Activated naive CD8-positive, alpha-beta T cell treated with anti-CD3 and anti-CD28 coated beads, Interleukin-2, amount 10 ng/mL, durations not matched to agents 7 days and 5 days (primary cell): ENCODE measurements at places on chromosomes 7 and 10. TPM values are rescaled to one million over a fixed set of nuclear protein-coding genes. Genes with fewer than 3 reads are reported as not detected.

Gene ADCY1
- total RNA-seq = 0.14 TPM

DNA sequence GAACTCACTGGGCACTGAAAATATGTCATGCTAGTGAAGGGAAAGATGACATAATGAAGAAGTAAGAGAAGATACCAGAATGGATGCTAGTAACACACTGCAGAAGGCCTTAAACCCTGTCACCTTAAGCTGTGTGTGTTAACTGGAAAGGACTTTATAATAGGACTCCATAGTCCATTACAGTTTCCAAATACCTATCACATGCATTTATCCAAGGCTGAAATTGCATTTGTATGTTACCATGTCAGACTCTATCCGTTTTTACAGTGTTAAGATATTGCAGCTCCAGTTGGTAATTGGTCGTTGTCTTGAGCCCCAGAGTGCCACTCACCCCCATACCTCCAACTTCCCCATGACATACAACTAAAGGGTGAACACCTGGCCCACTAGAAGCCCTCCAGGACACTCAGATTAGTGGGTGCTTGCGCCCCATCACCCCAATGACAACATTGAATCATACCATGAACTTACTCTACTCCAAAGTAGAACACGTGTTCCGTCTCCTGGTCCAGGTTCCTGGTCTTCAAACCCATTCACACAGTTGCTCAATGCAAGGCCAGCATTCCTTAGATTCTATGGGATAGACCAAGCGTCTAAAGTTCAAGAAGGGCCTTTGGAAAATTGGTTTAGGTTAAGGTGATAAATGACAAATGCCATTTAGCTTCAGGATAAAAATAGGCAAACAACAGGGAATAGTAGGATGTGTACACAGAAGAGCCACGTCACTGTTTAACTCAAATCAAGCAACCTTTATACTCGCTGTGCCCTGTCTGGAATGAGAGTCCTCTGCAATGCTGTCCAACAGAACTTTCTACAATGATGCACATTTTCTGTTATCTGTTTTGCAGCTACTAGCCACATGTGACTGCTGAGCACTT lies 2.1 kb upstream of the RAPGEF5 start:
- peaks cover 39% of the 10 kb centered on the region for H3K27me3 ChIP-seq
- H3K27ac ChIP-seq = no peak overlapping the region
- peaks cover 3% of the 10 kb centered on the region for H3K4me1 ChIP-seq
- DNase-seq = no peak
- no peaks in the 10 kb centered on the region for H3K36me3 ChIP-seq

GRCh38 chr7:154905146-154905545 lies 97.8 kb downstream of the PAXIP1 start:
- H3K27ac ChIP-seq = no peak overlapping the region
- DNase-seq = no peak
- H3K36me3 ChIP-seq = no peaks in the 10 kb centered on the region
- H3K4me3 ChIP-seq = no peak overlapping the region

- no peaks in the 10 kb centered on the region for H3K27me3 ChIP-seq
- no peak overlapping the region for H3K27ac ChIP-seq
- H3K4me3 ChIP-seq = no peak overlapping the region
- H3K36me3 ChIP-seq = no peaks in the 10 kb centered on the region
- no peaks in the 10 kb centered on the region for H3K4me1 ChIP-seq
Measured at GRCh38 chr7:52482076-52482475, 553.4 kb upstream of the POM121L12 start.

- no peaks in the 10 kb centered on the region for H3K36me3 ChIP-seq
- no peaks in the 10 kb centered on the region for H3K4me1 ChIP-seq
- H3K27me3 ChIP-seq = no peaks in the 10 kb centered on the region
- DNase-seq = no peak
Measured at GRCh38 chr7:78734626-78735025, 718.8 kb downstream of the MAGI2 start.

GRCh38 chr7:101869026-101869900 lies 51.8 kb downstream of the CUX1 start:
- H3K27me3 ChIP-seq = no peaks in the 10 kb centered on the region
- H3K36me3 ChIP-seq = no peaks in the 10 kb centered on the region
- DNase-seq = no peak
- H3K4me3 ChIP-seq = no peak overlapping the region
- H3K27ac ChIP-seq = no peak overlapping the region
- H3K4me1 ChIP-seq = peaks cover 1% of the 10 kb centered on the region

Gene PTER
- total RNA-seq = 19.8 TPM

DNA sequence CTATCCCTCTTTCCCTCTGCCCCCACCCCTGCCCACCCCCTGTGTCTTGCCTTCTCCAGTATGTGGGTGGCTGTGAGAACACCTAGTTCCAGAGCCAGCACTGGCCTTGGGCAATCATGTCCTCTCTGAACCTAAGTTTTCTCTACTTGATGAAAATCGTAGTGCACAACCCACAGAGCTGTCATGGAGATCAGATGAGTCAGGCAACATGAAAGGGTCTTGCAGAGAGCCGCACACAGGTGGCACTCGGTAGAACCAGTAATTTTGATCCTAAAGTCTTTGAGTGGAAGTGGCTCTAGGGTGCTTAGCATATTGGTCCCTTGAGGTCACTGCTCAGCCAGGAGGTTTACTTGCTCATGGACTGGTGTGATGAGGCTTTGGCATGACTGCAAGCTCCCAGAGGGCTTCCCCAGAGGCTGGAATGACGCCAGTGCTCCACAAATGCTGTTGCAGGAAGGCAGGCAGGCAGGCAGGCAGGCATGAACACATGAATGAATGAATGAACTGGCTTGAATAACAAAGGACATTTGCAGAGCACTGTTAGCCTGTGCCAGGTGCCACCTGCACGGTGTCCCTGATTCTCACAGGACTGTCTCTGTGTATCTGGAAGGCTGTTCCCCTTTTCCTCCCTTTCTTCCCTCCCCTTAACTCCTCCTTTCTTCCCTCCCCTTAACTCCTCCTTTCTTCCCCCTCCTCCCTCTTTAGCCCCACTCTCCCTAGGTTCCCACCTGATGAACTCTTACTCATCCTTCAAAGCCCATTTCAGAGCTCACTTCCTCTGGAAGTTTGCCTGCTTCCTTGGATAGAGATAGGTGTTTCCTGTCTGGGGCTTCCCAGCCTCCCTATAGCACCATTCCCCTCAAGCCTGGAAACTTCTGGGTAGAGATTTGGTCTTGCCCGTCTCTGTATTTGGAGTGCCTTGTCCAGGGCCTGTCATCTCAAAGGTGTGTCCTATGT lies 27.2 kb upstream of the CTBP2 start:
- peaks cover 4% of the 10 kb centered on the region for H3K27me3 ChIP-seq
- H3K4me3 ChIP-seq = no peak overlapping the region
- no peak overlapping the region for H3K27ac ChIP-seq
- H3K36me3 ChIP-seq = no peaks in the 10 kb centered on the region
- DNase-seq = no peak

- H3K36me3 ChIP-seq = no peaks in the 10 kb centered on the region
- peaks cover 3% of the 10 kb centered on the region for H3K27me3 ChIP-seq
- no peak for DNase-seq
- H3K4me1 ChIP-seq = peaks cover 3% of the 10 kb centered on the region
Measured at GRCh38 chr10:34666008-34666704, 148.9 kb downstream of the PARD3 start.

DNA sequence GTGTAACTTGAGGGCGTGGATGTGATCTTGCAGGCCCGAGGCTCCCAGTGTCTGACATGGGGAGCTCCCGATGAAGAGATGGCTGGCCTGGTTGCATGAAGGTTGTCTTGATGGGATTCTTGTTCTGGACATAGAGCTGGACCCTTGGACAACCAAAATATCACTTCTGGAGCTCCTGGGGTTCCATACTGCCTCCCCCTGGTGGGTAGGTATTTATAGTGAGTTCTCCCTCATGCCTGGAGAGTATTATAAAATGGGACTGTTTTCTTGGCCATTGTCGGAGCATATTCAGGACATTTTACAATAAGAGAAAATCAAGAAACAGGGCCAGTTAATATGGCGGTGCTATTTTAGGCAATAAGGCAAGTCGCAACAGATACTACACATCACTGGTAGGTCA lies 32.6 kb upstream of the GIMAP8 start:
- H3K4me3 ChIP-seq = no peak overlapping the region
- H3K27ac ChIP-seq = no peak overlapping the region
- H3K36me3 ChIP-seq = peaks cover 2% of the 10 kb centered on the region
- DNase-seq = no peak
- peaks cover 6% of the 10 kb centered on the region for H3K4me1 ChIP-seq

GRCh38 chr10:97195706-97196222 lies 10.0 kb upstream of the SLIT1 start:
- H3K4me3 ChIP-seq = peak overlapping the region; percentile 78
- H3K4me1 ChIP-seq = peaks cover 12% of the 10 kb centered on the region
- no peak for DNase-seq
- peaks cover 57% of the 10 kb centered on the region for H3K27me3 ChIP-seq

- no peak for DNase-seq
- no peaks in the 10 kb centered on the region for H3K27me3 ChIP-seq
- H3K4me1 ChIP-seq = no peaks in the 10 kb centered on the region
Measured at GRCh38 chr10:129380279-129380678, 86.8 kb upstream of the MGMT start.

Gene UPP1
- total RNA-seq = 50.4 TPM

DNA sequence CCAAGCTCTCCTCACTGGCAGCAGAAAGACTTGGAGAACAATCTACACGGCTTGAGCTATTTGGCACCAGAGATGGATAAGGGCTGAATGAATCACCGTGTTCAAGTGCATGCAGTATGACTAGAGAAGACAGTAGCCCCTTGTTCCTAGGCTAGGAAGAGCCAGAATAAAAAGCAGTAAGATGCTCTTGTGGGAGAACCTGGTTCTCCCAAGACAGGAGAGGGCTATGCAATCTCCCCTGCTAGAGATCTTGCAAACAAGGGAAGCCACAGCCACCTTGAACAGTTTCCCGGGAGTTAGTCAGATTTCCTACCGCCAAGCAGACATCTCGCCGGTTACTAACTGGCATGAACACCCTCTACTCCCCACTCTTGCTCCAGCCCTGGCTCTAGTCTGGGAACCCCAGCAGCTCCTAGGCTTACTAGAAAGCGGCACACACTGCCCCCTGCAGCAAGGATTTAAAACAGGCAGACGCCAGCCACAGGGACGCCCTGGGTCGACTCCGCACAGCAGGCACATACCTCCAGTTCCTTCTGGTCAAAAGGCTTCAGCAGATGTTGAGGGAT lies 107.3 kb downstream of the SMURF1 start:
- H3K27ac ChIP-seq = no peak overlapping the region
- H3K4me3 ChIP-seq = no peak overlapping the region
- H3K27me3 ChIP-seq = no peaks in the 10 kb centered on the region
- no peaks in the 10 kb centered on the region for H3K4me1 ChIP-seq
- H3K36me3 ChIP-seq = peaks cover 8% of the 10 kb centered on the region

DNA sequence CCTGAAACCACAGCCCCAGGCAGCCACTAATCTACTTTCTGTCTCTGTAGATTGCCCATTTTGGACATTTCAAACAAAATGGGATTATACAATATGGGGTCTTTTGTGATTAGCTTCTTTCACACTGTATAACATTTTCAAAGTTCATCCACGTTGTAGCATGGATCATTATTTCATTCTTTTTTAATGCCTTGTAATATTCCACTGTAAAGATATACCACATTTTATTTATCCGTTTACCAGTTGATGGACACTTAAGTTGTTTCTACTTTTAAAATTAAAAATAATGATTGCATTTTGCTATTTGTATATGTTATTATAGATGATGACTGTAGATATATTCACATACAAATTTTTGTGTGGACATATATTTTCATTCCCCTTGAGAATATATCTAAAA lies 60.7 kb downstream of the CUBN start:
- H3K27me3 ChIP-seq = no peaks in the 10 kb centered on the region
- no peak overlapping the region for H3K4me3 ChIP-seq
- H3K36me3 ChIP-seq = peaks cover 14% of the 10 kb centered on the region
- no peak for DNase-seq
- H3K4me1 ChIP-seq = peaks cover 16% of the 10 kb centered on the region

Gene C10orf67
- total RNA-seq = 0.20 TPM

Gene PIK3AP1
- 7.4 TPM for total RNA-seq

Gene CDNF
- 1.0 TPM for total RNA-seq

DNA sequence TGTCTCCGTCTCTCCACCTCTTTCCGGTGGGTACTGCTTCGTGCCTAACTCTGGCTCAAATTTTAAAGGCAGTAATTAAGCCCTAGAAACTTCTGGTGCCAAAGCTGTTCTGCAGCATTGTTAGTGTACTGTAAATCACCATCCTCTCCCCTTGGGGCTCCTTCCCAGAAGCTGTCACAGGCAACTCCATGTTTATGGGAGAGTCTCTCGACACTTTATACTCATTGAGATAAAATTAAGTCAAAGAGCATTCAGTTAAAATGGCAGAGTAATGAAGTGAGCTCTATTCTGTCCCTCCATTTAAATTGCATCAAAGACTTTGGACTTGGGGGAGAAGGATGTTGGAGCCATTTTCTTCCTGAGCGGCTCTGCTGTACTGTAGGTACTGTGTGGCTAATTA lies 274.8 kb downstream of the SFMBT2 start:
- peaks cover 4% of the 10 kb centered on the region for H3K36me3 ChIP-seq
- H3K4me1 ChIP-seq = peaks cover 8% of the 10 kb centered on the region
- no peak for DNase-seq
- peaks cover 14% of the 10 kb centered on the region for H3K27me3 ChIP-seq

GRCh38 chr10:50360077-50360850 lies 108.9 kb upstream of the ASAH2 start:
- no peak overlapping the region for H3K4me3 ChIP-seq
- peaks cover 20% of the 10 kb centered on the region for H3K36me3 ChIP-seq
- no peak overlapping the region for H3K27ac ChIP-seq
- no peak for DNase-seq
- no peaks in the 10 kb centered on the region for H3K27me3 ChIP-seq

DNA sequence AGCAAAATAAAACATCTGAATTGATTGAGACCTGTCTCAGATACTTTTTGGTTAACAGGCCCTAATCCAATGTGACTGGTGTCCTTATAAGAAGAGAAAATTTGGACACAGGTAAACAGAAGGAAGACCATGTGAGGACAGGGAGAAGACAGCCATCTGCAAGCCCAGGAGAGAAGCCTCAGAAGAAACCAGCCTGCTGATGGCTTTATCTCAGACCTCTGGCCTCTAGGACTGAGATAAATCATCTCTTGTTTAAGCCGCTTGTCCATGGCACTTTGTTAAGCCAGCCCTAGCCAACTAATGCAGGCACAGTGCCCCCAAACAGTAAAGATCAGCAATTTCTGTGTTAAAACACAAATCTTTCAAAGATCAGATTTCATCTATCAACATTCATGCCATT lies 41.8 kb upstream of the FIGNL1 start:
- no peaks in the 10 kb centered on the region for H3K4me1 ChIP-seq
- no peak overlapping the region for H3K4me3 ChIP-seq
- H3K36me3 ChIP-seq = no peaks in the 10 kb centered on the region
- peaks cover 24% of the 10 kb centered on the region for H3K27me3 ChIP-seq
- no peak overlapping the region for H3K27ac ChIP-seq

GRCh38 chr7:78967046-78967445 lies 486.4 kb downstream of the MAGI2 start:
- no peaks in the 10 kb centered on the region for H3K4me1 ChIP-seq
- H3K27me3 ChIP-seq = no peaks in the 10 kb centered on the region
- H3K4me3 ChIP-seq = no peak overlapping the region
- no peaks in the 10 kb centered on the region for H3K36me3 ChIP-seq

Gene GIMAP8
- 29.2 TPM for total RNA-seq
